DMS79 (cell line): ENCODE measurements at places on chromosomes 7 and 10.

DNA sequence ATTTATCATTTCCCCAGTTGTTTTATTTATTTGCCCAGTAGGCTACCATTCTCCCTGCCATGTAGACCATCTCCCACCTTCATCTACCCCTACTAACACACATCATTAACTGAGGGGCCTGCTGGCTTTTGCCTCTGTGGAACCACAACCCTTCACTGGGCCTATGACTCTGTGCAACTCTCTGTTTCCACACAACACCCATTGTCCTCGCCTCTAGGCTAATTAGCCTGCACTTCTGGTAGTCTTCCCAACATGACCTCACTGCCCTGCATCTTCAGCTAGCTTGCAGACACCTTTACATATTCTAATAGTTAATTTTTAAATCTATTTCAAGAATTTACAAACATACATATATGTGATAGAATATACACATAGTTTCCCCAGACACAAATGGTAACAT, 7.5 kb downstream of the ANKIB1 start:
- no peak for DNase-seq

DNA sequence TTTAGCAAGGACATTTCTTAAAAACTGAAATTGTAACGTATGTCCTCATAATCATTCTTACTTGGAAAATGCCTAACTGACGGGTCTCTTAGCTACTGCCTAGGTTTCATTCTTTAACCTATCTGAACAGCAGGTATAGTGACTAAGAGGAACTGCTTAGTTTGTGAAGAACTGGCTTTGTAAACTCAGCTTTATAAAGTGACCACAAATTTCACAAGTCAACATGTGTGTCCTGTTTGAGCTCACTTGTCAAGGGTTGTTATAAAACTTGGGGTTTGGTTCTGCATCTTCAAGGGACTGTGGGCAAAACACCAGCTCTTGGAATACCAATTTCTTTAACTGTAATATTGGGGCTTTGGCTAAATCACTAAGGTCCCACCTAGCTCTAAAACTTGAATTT, 32.2 kb downstream of the MRPS33 start:
- DNase-seq = no peak

GRCh38 chr7:137977173-137977572, 24.7 kb downstream of the CREB3L2 start:
- DNase-seq = no peak

GRCh38 chr7:70420381-70420662, 711.6 kb upstream of the GALNT17 start:
- no peak for DNase-seq

DNA sequence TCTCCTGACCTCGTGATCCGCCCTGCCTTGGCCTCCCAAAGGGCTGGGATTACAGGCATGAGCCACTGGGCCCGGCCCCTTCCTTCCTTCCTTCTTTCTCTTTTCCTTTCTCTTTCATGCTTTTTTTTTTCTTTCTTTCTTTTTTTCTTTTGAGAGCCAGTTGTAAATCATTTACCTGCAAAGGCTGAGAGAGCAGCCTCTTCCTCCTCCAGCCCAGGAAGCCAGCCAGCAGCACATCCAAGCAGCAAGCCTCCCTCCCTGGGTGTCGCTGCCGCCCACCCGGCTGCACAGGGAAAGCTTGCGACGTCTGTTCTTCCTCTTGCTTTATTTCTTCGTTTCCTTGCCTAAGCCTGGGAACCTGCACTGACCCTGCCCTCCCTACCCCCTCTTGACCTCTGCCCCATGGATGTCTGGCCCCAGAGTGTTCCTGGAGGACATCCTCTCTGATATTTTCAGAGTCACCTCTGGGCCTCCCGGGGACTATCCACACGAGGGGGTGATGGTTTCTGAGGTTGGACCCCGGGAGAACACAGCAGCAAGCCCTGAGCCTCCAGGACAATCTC, 62.8 kb upstream of the MYL10 start:
- no peak for DNase-seq

GRCh38 chr10:111298031-111298430, 221.2 kb downstream of the ADRA2A start:
- DNase-seq = no peak

DNA sequence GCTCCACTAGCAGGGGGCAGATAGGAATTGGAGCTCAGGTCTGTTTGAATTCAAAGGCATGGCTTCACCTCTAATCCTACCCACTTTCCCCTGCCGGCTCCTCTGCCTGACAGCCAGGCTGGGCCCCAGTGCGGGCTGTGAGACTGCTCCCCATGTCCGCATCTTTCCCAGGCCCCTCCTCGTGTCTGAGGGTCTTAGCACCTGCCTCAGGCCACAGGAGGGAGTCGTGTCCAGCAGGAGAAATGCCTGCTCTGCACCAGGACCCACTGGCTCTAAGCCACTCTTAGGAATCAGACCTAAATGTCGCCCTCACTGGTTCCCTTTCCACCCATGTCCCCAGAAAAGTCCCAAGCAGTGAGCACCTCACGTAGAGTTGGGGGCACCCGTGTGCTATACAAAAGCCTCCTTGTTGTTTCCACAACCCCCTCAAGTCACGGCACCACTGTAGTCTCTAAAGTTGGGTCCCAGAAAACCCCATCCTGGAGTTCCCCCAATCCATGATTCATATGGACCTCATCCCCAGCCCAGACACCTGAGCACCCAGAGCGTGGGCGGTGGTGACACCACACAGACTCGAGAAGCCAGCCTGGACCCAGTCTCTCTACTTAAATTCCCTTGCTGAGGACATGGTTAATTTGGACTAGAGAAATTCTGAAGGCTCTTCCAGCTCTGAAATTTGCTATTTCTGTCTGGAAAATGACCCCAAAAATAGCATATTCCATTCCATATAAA, 466.4 kb upstream of the ZMIZ1 start:
- no peak for DNase-seq

- DNase-seq = no peak
Measured at GRCh38 chr10:110863361-110863760, 8.4 kb upstream of the PDCD4 start.

- no peak for DNase-seq
Measured at GRCh38 chr7:149016876-149017275, 11.4 kb downstream of the PDIA4 start.

DNA sequence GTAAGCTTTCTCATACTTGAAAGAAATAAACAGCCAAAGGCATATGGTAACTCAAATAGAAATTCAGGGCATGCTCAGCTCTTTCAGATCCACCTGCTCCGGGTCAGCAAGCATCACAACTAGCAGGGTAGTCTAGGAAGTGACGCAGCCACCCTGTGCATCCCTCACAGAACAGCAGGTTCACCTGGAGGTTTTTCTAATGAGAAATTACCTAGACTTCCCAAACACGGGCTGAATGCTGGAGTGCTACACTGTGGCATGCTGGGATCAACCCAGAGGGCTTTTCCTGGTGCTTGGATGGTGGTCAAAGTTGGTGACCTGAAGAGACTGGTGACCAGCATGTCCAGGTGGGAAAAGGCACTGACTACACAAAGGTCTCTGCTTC, 66.8 kb upstream of the DNAJB6 start:
- no peak for DNase-seq

DNA sequence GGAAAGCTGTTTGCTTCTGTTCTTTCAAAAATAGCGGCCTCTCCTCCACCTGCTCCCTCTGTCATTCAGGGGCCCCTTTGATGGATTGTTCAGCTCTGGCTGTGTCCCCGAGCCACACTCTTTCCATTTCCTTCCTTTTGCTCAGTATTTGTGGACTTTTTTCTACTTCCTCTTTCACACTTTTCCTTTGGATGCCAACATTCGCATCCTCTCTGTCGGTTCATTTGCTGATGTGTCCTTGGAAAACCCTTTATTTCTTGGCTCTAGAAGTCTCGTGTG, 11.7 kb upstream of the PWWP2B start:
- no peak for DNase-seq

DNA sequence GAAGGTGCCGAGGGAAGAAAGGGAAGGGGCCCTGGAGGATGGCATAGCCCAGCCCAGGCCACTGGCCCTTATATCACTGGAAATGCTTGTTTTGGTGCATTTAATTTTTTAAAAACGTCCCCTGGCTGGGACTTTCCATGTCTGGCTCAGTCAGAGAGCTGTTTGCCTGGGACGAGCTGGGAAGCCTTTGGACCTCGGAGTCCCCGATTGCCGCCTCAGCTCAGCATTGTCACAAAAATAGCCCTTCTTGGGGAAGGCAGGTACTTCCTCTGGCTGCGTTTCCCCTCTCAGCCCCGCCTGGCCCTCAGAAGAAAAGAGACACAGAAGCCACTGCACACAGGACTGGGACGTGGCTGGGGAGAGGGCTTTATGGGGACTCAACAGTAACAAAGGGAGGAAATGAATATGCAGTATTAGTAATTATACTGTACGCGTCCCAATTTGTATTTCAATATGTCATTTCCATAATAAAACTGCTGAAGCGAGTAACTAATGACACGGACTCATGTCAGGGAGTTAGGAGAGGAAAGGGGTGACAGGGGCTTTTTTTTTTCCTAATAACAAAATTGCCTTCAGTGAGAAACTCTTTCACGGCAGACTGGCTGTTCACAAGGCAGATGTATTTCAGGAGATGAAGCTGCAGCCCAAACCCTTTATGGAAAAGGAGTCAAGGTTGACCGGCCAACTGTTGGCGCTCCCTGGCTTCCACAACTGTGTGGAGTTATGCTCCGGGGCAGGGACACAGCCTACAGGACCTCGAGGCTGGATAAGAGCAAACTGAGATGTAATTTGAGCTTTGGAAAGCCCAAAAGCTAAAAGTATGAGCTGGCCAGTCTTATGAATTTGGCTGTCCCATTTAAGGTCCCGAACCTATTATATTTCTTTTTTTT, 31.0 kb upstream of the MXI1 start:
- DNase-seq = no peak

DNA sequence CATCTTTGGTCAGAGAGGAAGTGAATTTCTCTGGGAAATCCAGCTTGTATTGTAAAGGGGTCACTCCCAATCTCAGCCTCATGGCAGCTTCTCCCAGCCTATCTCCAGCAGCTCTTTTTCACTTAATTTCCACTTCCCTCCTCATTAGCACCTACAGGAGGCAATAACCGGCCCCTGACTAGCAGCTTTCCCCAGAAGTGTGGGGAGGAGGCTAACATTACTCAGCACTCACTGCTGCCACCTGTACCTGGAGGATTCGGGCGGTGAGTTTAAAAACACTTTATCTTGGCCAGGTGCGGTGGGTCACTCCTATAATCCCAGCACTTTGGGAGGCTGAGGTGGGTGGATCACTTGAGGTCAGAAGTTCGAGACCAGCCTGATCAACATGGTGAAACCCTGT, 3.8 kb downstream of the NODAL start:
- DNase-seq = no peak

- DNase-seq = no peak
Measured at GRCh38 chr10:120996456-120997034, 145.4 kb downstream of the WDR11 start.

DNA sequence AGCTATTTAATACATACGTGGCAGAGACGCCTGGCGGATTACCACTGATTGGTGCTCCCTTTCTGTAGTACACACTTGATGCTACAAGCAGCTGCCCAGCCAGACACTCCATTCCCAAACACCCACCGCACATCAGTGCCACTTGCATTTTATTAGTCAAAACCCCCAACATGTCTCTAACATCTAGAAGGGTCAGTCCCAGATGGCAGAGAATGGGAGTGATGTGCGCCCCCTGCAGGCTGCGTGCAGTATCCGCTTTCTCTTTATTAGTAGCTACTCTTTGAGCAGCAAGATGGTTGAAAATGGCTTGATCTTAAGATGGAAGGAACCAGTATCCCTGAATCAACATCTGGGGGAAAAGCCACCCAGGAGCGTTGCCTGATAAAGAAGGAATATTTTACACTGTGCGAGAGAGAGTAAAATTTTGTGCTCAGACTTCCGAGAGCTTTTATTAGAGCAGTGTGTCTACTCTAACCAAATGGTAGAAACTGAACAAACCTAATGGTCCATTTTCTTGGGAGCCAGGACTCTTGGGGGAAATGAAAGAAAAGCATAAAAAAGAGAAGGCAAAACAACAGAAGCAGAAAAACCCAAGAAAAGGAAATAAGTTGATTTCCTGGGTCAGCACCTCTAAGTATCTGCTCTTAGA, 78.3 kb downstream of the ST8SIA6 start:
- DNase-seq = no peak

- DNase-seq = no peak
Measured at GRCh38 chr7:17029150-17029549, 147.4 kb upstream of the AGR3 start.

- DNase-seq = no peak
Measured at GRCh38 chr10:43075612-43076003, 1.3 kb upstream of the RET start.

GRCh38 chr7:34949361-34949760, 87.9 kb downstream of the DPY19L1 start:
- DNase-seq = no peak

DNA sequence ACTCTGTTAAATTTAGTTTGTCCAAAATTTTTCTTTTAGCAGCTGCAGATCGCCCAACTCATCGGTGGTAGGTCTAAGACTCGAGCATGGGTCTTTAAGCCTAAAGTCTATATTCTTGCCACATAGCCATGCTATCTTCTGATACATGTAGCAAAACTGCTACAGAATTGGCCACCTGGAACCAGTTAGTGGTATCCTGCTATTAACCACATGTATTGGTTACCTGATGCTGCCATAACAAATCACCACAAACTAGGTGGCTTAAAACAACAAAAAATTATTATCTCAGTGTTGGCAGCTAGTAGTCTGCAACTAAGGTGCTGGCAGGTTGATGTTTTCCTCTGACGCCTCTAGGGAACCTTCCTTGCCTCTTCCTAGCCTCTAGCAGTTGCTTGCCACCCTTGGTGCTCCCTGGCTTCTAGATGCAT, 96.7 kb upstream of the PIK3CG start:
- no peak for DNase-seq

DNA sequence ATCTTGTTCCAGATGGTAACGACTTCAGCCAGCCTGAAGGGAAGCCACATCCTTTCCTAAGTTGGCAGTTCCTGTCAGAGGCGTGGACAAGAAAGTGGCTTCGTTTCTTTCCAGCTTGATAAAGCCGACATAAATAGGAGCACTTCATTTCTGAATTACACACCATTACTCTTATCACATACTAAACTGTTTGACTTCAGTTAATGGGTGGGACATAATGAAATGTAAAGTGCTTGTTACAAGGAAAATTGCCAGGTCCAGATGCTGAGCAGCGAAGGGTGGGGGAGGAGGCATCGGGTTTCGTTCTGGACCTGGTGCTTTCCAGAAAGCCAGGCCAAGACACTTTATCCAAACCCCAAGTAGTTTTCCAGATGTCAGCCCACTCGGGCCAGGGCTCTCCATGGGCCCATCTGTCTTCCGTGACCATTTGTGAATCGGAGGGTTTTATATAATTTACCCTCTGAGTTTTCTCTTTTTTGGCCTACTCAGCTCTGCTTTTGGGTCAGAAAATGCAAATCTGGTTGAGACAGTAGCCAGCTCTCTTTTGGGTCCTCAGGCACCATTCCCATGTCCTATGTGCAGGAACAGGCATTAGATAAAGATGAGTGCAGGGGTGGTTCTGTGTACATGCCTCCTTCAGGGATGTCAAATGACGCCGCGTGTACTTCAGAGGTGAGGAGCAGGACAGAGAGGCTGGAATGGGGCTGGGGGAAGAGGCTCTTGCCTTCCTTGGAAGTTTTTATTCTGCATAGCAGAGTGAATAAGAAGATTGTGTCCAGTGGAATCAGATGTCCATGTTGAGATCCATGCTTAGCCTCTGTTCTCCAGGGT, 90.2 kb downstream of the TACC2 start:
- DNase-seq = no peak
